T-cell (primary cell): ENCODE measurements at places on chromosomes 5 and 9.
A peak's percentile ranks its signal among the peaks of the same experiment; 100 is the strongest.

DNA sequence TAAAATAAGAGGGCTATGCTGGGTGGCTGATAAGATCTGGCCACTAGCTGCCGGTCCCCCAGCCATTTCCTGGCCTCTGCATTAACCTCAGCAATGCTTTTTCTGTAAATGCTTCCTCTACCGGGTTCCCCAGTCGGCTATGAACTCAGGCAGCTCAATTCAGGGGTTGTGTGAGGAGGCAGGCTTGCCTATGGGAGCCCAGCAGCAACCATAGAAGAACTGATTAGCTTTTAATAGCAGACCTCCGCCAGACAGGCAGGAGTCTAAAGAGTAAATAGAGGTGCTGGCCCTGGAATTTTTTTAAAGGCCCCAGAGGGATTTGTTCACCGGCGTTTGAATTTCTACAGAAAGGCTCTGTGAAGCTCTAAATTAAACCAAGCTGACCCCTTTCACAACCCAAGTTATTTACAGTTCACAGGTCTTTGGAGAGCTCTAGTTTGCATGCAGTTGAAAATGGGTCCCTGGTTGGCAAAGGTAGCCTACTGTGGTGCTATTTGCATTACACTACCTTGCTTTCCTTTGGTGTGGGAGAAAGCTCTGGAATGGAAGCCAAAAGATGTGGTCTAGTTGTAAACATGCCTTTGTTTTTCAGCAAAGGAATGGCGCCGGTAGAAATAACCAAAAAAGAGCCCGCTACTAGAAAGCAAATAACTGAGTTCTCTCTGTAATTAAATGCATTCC, 289.7 kb upstream of the SEMA6A start:
- no peak for DNase-seq

GRCh38 chr5:151148583-151148982, 9.0 kb downstream of the ANXA6 start:
- DNase-seq, result peak; percentile 24

GRCh38 chr5:2005101-2006041, 122.6 kb upstream of the IRX4 start:
- no peak for DNase-seq

- DNase-seq, result no peak
Measured at GRCh38 chr5:84239494-84239893, 145.2 kb downstream of the EDIL3 start.

- DNase-seq, result no peak
Measured at GRCh38 chr9:125532412-125532811, 174.6 kb downstream of the MAPKAP1 start.

DNA sequence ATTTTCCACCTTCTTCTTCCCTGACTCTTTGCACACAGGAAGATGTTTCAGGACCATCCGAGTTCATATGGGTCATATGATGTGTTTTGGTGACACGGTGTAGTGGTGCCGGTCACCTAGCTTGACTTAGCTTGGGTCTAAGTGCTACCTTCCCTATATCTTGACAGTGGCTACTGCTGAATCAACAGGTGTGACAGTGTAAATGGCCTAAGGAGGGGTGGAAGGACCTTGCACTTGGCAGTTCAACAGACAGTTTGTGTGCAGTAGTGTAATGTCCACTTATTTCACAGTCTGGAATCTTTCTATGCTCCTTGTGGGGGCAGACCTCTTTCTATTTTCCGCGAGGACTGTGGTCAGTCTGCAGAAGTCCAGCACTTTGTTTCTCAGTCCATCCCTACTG, 43.8 kb downstream of the CARTPT start:
- no peak for DNase-seq

DNA sequence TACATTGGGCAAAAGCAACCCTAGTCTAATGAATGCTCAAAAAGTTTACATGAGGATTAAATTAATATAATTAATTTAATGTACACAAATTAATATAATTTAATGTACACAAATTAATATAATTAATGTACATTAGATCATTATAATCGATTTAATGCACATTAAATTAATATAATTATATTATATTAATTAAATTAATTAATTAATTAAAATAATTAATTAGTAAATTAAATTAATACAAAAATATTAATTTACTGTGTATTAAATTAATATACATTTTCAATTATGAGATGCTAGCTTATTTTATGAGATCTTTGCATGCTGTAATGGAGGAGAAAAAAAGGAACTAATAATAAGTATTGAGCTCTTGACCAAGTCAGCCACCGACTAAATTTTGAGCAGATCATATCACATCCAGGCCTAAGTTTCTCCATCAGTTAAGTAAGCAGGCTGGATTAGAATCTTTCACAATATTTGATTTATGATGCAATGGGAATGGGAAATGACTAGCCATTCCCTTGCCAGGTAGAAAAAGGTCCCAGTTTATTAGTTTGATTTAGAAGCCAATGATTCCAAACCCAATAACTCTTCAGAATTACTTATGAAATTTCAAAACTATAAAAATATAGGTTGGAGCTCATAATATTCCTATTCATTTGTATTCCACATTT, 533.4 kb upstream of the GRIA1 start:
- no peak for DNase-seq
